ENCODE measurements at places on chromosomes 3 and 15.

DNA sequence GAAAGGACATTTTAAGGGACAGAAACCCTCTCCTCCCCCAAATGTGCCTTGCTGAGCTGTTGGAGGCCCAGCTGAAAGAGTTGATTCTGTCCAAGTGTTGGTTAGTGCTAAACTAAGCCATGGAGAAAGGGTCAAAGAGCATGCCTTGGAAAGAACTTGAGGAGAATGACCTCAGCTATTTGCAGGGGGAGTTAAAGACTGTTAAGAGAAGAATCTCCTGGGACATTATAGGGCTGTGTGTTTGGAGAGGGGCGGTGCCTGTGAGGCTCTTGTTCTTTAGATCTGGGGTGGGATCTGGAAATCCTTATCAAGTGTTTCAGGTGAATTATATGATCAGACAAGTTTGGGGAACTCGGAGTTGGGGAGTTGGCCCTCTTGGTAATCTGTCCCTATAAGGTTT lies 13.0 kb downstream of the FNDC3B start:
- no peak for DNase-seq

- no peak for DNase-seq
Measured at GRCh38 chr15:85527895-85528294, 147.5 kb downstream of the AKAP13 start.

- no peak for DNase-seq
Measured at GRCh38 chr3:114850898-114851297, 296.2 kb downstream of the ZBTB20 start.

DNA sequence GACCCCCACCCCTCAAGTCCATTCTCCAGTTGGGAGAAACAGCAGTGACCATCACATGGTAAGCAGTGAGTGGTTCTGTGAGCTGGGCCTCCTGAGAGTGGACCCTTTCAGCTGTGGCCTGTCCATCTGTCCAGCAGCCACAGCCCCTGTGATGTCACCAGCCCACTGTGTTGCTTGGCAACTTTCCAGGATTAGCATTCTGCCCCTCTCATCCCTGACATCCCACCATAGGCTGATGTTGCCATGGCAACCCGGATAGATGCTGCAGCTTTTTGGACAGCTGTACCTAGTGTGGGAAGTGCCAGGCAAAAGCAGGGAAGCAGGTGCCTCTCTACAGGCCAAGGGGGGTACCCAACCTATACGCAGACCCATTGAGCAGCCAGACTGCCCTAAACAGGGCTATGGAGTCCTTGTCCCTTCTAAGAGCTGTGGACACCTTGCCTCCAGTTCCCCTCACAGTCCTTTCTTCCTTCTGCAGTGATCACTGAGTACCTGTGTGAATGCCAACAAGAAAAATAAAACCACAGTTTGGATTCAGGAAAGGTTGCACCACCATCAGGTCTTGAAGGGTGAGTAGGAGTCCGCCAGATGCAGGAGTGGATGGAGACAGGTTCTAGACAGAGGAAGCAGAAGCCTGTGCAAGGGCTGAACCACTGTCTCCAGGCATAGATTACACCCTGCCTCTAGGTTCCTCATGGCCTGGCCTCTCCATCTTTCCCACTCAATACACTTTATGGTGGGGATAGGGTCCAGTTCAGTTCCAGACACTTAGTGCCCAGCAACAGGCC lies at the start of gene DNAH1:
DNAH1 (plus strand) TSS at position 343 of the 788 bp plus-strand sequence. CDS start 6,124 bp downstream, outside the sequence.
- DNase-seq = no peak

- DNase-seq = no peak
Measured at GRCh38 chr3:60045686-60046085, 995.9 kb upstream of the CFAP20DC start.

- DNase-seq = no peak
Measured at GRCh38 chr3:25056803-25057351, 371.2 kb upstream of the RARB start.

- no peak for DNase-seq
Measured at GRCh38 chr15:76994001-76994400, 925 bp upstream of the PSTPIP1 start.

DNA sequence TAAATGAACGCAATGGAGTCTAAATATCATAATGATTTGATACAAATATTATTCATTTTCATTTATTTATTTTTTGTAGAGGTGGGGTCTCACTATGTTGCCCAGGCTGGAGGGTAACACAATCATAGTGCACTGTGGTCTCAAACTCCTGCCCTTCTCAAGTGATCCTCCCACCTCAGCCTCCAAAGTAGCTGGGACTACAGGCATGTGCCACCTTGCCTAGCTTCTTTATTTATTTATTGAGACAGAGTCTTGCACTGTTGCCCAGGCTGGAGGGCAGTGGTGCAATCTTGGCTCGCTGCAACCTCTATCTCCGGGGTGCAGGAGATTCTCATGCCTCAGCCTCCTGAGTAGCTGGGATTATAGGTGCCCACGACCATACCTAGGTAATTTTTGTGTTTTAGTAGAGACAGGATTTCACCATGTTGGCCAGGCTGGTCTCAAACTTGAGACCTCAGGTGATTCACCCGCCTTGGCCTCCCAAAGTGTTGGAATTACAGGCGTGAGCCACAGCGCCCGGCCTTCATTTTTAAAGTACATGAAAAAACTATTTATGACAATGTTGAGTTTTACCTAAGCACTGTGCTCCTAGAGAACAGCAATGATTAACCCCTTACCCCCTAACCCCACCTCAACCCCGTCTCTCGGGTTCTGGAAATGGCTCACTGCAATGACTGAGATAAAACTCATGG lies 4.0 kb upstream of the AEN start:
- no peak for DNase-seq

GRCh38 chr3:51395493-51396213 lies 4.6 kb downstream of the RBM15B start:
- DNase-seq = no peak

GRCh38 chr3:36364260-36364659 lies 16.0 kb upstream of the STAC start:
- no peak for DNase-seq

DNA sequence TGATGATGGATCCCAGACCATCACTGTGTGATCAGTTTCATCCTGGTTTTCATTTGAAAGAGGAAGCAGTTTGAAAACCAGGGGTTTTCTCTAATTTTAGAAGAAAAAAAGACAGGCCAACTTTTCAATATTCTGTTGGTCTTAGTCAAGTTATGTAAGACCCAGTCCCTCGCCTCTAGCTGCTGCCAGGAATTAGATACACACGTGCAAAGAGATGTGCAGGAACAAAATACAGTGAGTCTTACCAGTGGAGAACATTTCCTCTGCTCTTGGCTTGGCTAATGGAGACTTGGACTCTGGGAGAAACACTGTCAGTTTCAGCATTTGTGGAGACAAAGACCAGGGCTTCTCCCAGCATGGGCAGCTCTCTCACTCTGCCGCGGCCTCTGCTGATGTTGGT lies 214.9 kb upstream of the C2CD4B start:
- no peak for DNase-seq

GRCh38 chr3:10344147-10344943 lies 23.4 kb upstream of the SEC13 start:
- DNase-seq = no peak

- DNase-seq = no peak
Measured at GRCh38 chr3:151330899-151331298, 1.6 kb upstream of the P2RY13 start.

DNA sequence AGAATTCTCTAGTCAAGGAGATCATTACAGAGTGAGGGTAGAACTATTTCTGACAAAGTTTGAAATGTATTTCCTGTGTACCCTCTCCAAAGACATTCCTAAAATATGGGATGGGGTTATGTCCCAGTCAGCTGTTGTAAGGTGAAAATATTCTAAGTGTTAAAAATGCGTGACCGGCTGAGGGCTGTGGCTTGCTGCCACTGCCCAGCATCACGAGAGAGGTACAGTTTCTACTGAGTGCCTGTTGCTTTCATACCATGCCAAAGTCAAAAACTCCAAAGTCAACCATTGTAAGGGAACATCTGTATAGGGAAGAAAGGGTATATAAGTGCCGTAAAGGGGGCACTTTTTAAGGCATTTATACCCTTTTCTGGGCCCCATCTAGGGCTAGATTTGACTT lies 30.9 kb downstream of the MAP6D1 start:
- DNase-seq = no peak

DNA sequence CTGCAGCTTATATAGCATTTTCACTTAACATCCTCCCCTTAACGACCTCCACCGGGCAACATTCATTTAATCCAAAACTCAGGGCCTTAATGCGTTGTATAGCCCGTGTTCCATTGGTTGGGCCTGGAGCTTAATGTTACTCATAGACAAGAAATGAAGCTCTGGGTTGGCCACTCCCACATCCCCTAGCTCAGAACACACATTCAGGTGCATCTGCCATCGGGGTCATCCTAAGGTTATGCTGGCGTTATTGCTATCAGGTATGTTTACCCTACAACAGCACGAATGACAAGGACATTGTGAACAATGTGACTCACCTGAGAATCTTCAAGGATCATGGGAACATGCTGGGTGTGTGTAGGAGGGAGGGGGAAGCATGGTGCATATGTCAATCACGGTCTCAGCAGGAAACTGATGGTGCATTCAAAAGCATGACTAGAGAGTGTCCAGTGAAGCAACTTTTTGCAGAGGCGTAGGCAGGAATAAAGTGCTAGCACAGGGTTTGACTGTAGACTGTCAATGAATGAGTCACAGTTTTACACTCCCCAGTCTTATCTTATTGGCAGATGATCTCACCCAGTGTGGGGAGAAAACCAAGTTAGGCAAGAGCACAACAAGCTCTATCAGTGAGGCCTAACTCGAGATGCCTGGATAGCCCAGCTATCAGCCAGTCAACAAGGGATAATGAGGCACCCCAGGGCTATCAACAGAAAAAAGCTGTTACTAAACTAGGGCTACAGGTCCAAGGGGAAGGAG lies 402.1 kb upstream of the MCTP2 start:
- DNase-seq = no peak

DNA sequence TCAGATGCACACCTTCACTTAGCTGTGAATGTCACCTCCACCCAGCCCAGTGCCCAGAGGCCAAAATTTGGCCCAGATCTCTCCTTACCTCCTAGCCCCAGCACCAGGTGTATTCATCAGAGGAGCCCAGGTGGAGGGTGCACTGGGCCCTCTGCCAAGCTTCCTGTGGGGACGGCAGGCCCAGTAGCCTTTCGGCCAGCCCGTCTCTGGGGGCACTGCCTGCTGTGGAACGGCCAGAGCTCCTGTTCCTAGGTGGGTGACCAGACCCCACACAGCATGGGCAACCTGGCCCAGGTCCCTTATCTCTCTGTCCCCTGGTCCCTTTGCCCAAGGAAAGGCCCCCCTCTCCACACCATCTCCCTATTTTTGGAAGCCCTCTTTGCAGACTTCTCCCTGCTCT lies 67.8 kb downstream of the AAGAB start:
- no peak for DNase-seq

DNA sequence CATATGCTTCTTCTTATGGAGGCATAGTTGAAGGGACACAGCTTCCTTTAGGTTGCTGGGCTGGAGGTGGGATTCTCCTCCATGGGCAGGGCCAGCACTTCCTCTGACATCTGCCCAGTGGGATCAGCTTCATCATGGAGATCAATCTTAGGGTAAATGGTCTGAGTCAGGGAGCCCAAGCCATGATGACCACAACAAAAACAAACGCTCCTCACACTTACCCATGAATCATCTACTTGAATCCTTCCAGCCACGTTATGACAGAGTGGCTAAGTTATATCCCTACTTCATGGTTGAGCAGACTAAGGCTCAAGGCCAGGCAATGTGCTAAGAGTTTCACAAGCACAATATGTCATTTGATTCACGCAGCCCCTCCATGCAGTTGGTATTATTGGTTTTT lies 87.2 kb upstream of the NMNAT3 start:
- no peak for DNase-seq

- no peak for DNase-seq
Measured at GRCh38 chr15:43449981-43450380, 43.0 kb downstream of the TP53BP1 start.

- no peak for DNase-seq
Measured at GRCh38 chr3:148197061-148197460, 500.6 kb upstream of the AGTR1 start.

DNA sequence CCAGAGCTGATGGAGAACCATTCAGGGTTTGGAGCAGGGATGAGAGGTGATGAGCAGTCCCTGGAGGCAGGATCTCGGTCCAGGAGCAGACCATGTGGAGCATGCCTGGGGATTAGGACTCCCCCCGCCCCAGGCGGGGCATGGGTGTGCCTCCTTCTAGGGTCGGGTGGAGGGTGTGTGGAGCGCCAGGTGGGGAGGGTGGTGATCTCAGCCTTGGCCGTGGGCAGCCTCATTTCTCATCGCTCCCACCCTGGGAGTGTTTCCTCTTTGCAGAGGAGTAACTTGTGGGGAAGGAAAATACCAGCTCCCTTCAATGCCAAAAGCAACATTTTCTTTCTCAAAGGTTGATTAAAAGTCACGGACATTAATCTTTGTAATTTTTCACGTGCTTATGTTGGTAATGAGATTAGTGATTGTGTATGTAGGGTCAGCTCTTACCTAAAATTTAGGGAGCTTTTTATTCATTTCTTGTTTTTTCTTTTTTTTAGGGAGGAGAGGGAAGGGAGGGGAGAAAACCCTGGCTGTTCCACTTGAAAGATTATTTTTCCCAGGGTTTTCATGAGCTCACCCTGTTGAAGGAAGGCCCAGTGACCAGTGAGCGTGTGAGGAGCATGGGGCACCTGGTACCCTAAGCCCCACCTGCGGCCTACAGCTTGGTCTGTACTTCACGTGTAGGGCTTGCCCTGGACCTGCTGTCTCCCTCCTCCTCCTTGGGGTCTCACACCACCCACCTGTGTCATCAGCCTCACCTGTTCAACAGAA lies 11.0 kb downstream of the FBLN2 start:
- no peak for DNase-seq

GRCh38 chr3:64083575-64083974 lies 60.3 kb upstream of the PSMD6 start:
- no peak for DNase-seq

DNA sequence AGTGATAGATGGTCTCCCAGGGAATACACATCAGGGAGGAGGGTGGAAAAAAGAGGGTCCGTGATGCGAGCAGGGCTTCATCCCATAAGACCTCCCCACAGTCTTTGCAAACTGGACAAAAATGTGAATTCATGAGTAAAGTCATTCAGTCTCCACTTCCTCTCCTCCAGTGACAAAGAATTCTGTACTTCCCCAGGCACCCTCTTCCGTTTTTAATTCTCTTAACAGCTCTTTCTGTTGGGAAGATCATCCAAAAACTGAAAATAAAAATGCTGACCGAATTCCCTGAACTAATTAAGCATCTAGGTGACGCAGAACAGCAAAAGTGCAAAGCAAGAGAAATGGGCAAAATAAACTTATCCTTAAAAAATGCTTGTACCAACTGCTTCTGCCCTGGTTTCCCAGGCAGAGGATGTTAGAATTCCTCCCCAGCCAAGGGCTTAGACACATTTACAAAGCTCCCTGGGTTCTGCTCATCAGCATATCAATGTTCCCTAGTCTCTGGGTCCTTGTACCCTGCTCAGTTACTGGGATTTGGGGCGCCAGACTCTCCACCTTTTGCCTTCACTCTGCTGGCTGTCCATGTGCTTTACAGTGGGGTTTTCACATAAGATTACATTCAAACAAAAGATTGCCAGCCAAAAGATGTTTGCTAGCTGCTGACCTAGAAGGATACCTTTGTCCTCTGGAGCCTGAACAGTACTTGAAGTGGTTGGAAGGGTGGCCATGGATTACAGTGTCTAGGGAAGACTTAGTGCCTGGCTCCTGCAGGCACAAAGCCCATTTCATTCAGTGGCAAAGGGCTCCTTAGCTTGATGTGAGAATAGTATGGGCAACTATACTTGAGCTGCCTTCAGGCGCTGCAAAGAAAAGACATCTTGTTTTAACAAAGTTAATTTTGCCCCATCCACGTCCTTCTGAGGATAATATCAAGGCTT lies 69.4 kb downstream of the ARNT2 start:
- no peak for DNase-seq

GRCh38 chr3:11605398-11605797 lies 38.3 kb downstream of the VGLL4 start:
- DNase-seq = no peak
